Lower lobe of right lung (tissue), 2 donors: ENCODE measurements at places on chromosomes 3 and 15. TPM values are rescaled to one million over a fixed set of nuclear protein-coding genes. Genes with fewer than 3 reads are reported as not detected.

DNA sequence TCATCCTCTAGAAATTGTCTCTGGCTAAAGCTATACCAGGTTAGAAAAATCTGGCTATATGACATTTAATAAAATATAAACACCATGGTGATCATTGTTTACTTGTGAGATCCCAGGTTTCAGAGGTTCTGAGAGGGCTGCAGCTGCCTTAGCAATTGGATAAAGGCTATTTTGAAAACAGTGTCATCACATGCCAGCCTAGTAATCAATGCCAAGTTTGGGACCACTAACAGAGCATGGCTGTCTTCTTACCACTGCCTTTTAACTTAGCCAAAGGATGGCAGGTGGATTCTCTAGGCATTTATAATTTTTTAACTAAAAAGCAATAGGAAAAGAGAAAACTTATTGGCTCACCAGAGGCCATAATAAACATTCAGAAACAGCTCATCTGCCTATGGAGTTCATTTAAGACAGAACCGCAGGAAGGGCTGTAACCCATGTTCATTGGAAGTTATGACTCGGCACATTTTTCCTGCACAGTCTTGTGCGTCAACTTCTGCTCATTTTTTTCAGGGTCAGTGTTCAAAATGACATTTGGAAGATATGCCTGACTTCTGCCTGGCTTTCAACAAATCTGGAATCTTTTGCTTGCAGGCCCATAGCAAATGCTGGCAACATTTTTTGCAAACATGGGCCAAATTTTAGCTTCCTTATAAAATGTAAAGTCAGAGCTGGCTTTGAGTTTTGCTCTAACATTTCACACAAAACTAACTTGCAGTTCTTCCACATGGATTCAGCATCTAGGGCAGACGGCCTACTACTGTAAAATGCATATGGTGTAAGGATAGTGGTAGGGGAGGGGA lies 476.0 kb upstream of the TBL1XR1 start:
- no peaks in the 10 kb centered on the region for H3K36me3 ChIP-seq
- H3K27ac ChIP-seq: peak overlapping the region; percentile 13
- H3K4me1 ChIP-seq: peaks cover 21% of the 10 kb centered on the region
- DNase-seq: no peak
- H3K4me3 ChIP-seq: no peak overlapping the region
- H3K27me3 ChIP-seq: no peaks in the 10 kb centered on the region

GRCh38 chr15:83170474-83171165 lies 37.0 kb downstream of the HDGFL3 start:
- no peak overlapping the region for H3K27ac ChIP-seq
- H3K27me3 ChIP-seq: no peaks in the 10 kb centered on the region
- no peaks in the 10 kb centered on the region for H3K4me1 ChIP-seq
- no peak for DNase-seq

DNA sequence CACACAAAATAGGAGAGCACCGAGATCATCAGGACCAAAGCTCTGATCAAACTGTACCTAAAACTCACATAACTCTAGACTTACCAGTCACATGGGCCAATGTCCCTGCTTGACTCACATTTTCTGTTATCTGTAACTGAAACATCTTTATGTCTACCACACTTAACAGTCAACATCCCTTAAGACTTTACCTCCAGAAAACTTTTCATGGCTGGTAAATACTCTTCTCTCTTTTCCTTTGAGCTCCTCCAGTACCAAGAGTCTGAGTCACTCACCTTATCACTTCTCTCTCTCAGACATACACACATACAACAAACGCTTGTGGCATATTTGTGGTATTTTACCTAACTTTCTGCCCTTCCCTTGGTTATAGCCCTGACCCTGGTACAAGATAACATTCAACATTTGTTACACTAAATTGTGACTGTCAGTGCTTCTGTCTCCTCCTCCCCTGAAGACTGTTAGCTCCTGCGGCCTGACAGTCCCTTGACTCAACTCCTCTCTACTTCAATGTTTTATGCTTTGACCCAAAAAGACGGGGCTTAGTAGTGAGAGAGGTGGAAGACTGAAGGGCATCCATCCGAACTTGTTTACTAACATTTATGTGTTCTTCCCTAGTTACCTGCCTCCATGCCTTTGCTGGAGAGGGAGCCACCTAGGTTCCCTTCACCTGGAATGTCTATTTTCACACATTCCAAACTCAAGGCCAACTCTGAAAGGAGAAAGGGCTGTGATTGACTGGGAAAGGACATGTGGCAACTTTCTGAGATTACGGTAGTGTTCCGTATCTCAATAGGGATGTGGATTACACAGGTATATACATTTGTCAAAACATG lies 3.7 kb upstream of the EFHB start:
- no peaks in the 10 kb centered on the region for H3K27me3 ChIP-seq
- no peak overlapping the region for H3K4me3 ChIP-seq
- H3K27ac ChIP-seq: no peak overlapping the region
- H3K4me1 ChIP-seq: no peaks in the 10 kb centered on the region

GRCh38 chr3:139308560-139308959 lies 35.3 kb upstream of the MRPS22 start:
- no peak overlapping the region for H3K27ac ChIP-seq
- H3K27me3 ChIP-seq: no peaks in the 10 kb centered on the region
- no peaks in the 10 kb centered on the region for H3K4me1 ChIP-seq
- H3K4me3 ChIP-seq: no peak overlapping the region

DNA sequence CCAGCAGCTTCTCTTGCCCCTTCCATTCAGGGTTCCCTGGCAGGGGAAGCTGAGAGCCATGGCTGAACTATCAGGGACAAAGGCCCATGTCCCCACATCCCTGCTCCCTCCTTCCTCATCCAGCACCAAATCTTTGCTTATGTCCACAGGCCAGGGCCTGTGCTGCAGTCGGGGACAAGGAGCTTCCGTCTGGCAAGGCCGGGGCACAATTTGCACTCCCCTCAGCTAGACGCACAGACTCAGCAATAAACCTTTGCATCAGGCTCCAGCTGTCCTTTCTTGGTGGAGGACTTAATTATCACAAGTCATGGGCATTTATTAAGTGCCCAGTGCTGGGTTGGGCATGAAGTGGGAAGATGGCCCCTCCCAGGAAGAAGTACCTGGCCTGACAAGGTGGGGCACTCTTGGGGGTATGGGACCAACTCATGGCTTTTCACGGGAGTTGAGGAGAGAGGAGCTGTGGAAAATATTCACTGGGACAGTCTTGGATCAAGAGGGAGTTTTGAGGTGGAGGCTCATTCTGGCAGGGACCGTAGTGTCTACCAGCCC lies 4.9 kb downstream of the GNAT1 start:
- no peak overlapping the region for H3K27ac ChIP-seq
- H3K4me3 ChIP-seq: no peak overlapping the region
- H3K4me1 ChIP-seq: peaks cover 23% of the 10 kb centered on the region
- H3K36me3 ChIP-seq: no peaks in the 10 kb centered on the region
- H3K27me3 ChIP-seq: peaks cover 42% of the 10 kb centered on the region

DNA sequence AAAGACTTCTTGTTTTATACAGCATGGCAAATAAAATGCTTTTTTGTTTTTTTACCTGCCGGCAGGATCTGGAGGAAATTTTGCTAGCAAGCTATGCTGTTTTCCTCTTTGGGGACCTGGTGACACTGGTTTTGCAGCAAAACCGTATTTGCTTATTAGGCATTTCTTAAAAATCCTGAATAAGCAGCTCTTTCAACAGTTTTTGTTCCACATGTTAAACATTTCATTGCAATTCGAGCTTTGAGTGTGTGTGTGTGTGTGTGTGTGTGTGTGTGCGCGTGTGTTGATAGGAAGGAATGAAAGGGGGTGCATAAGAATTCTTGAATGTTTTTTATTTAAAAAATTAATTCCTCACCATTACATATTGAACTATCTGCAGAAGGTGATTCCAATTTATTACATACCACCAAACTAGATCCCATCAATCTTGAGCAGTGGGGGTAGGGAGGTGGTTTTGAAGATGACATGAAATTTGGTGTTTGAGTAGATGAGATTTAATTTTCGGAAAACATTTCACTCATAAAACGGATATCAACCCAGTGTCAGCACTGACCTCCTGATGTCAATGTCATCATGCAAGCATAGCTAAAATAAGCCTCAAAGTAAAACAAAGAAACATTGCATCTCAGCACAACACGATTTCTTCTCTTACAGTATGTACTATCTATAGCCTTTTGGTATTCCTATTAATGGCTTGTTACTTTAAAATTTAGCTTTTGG lies 17.3 kb downstream of the ZBTB38 start:
- peak overlapping the region; percentile 35 for H3K4me3 ChIP-seq
- H3K4me1 ChIP-seq: peaks cover 7% of the 10 kb centered on the region
- H3K27ac ChIP-seq: no peak overlapping the region
- H3K27me3 ChIP-seq: no peaks in the 10 kb centered on the region
- peaks cover 6% of the 10 kb centered on the region for H3K36me3 ChIP-seq

- DNase-seq: no peak
- H3K27me3 ChIP-seq: no peaks in the 10 kb centered on the region
- no peak overlapping the region for H3K27ac ChIP-seq
- H3K4me1 ChIP-seq: no peaks in the 10 kb centered on the region
- no peak overlapping the region for H3K4me3 ChIP-seq
These were observed 3.0 kb downstream of the HDC start for GRCh38 chr15:50262533-50262932.

GRCh38 chr15:69595009-69595791 lies 142.6 kb downstream of the RPLP1 start:
- no peaks in the 10 kb centered on the region for H3K27me3 ChIP-seq
- no peaks in the 10 kb centered on the region for H3K36me3 ChIP-seq
- peak; percentile 81 for DNase-seq
- peaks cover 52% of the 10 kb centered on the region for H3K4me1 ChIP-seq
- H3K4me3 ChIP-seq: no peak overlapping the region
- peak overlapping the region; percentile 81 for H3K27ac ChIP-seq

DNA sequence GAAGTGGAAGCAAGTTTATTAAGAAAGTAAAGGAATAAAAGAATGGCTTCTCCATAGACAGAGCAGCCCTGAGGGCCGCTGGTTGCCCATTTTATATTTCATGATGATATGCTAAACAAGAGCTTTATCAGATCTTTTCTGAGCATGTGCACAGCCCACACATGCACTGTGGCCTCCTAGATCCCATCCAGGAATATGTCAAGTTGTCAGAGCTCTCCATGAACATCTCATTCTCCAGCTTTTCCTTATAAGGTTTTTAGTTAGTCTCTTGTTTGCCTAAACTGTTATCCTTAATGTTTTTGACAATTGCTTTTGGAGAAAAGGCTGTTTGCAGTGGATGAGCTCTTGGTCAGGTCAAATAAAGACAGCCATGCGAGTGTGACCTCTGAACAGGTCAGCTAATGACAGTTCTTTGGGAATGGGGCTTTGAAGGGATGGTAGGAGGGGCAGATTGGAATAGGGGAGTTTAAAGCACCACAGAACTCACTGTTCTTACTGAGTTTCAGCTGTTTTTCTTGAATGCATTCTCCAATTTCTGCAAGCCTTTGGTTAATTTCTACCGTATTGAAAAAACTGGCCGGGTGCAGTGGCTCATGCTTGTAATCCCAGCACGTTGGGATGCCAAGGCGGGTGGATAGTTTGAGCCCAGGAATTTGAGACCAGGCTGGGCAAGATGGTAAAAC lies 69.4 kb upstream of the CRTC3 start:
- no peak overlapping the region for H3K4me3 ChIP-seq
- DNase-seq: no peak
- peaks cover 96% of the 10 kb centered on the region for H3K36me3 ChIP-seq
- no peaks in the 10 kb centered on the region for H3K27me3 ChIP-seq
- no peak overlapping the region for H3K27ac ChIP-seq

- H3K4me1 ChIP-seq: peaks cover 4% of the 10 kb centered on the region
- no peaks in the 10 kb centered on the region for H3K27me3 ChIP-seq
- no peak overlapping the region for H3K4me3 ChIP-seq
- no peak for DNase-seq
- no peaks in the 10 kb centered on the region for H3K36me3 ChIP-seq
These were observed 119.3 kb downstream of the SERPINI1 start for GRCh38 chr3:167854846-167855245.

GRCh38 chr3:132872711-132873110 lies 150.5 kb upstream of the NPHP3 start:
- H3K4me1 ChIP-seq: no peaks in the 10 kb centered on the region
- no peak for DNase-seq
- no peak overlapping the region for H3K27ac ChIP-seq
- no peak overlapping the region for H3K4me3 ChIP-seq

DNA sequence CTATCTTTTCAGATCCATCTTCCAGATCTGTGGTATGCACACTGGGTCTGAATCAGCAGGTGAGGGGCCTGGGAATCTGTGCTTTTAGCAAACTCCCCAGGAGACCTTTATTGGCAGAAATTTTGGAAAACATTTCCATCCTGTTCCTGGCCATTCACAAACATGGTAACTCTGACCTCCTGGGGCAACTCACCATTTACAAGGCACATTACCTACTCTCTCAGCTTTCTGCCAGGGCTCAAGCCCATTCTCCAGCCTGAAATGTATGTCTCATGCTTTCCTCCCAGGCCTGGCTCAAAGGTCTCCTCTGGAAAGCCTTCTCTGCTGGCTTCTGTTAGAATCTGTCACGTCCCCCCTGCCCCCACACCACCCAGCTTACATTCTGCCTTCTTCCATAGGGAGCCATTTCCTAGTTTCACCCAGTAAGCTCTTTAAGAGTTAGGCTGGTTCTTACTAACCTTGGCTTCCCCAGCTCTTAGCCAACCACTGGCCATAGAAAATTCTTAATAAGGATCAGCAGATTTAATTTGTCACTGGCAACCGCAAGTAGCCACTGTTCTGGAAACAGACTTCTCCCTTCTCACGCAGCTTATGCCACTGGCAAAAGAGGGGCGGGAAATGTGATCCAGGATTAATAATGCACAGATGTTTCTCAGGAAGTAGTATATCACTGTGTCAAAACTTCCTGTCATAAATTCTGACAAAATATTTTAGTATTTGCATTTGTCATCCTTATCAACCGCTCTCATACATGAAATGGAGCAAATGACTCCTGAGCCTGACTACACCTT lies 55.0 kb downstream of the RORA start:
- H3K36me3 ChIP-seq: no peaks in the 10 kb centered on the region
- H3K27me3 ChIP-seq: no peaks in the 10 kb centered on the region
- no peaks in the 10 kb centered on the region for H3K4me1 ChIP-seq
- H3K27ac ChIP-seq: no peak overlapping the region
- no peak overlapping the region for H3K4me3 ChIP-seq

The TCAIM gene
- total RNA-seq: 33.5 TPM

The HEXA gene
- total RNA-seq: 219 TPM
